AG09319 (cell line): ENCODE measurements at places on chromosomes 11 and 22.
A peak's percentile ranks its signal among the peaks of the same experiment; 100 is the strongest.

DNA sequence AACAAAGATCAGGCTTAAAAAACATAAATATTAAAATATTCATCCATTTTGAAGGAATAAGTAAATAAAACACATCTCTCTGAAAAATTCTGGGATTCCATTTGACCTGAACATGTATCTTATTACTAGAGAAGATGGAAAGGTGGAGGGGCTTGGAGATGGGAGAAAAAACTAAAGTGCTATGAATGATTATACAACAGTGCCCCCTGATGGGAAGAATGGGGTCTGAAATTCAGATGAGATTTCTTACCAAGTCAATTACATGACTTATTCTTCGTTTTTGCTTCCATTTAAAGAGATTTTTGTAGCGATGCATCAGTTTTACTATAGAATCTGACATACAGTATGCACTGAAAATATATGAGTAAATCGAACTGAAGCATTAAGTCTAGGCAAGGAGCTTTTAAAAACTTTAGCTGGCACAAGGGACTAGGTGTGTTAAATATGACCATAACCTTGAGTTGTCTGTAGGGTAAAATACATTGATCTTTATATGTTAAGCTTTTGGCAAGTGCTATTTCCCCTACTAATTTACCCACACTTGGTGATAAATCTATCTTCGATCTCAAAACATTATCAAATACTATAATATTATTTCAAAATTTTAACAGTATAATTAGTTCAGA is 718.8 kb downstream of the CNTN5 start:
- no peak for DNase-seq

- no peak for DNase-seq
Observed at GRCh38 chr22:19679522-19680101, 34.7 kb upstream of the SEPTIN5 start.

GRCh38 chr11:33027846-33028536 is 11.4 kb upstream of the TCP11L1 start:
- no peak for DNase-seq

- peak; percentile 16 for DNase-seq
Observed at GRCh38 chr11:69888483-69889181, 69.4 kb upstream of the FGF3 start.

GRCh38 chr11:118364956-118365615 is 5.7 kb downstream of the UBE4A start:
- no peak for DNase-seq

DNA sequence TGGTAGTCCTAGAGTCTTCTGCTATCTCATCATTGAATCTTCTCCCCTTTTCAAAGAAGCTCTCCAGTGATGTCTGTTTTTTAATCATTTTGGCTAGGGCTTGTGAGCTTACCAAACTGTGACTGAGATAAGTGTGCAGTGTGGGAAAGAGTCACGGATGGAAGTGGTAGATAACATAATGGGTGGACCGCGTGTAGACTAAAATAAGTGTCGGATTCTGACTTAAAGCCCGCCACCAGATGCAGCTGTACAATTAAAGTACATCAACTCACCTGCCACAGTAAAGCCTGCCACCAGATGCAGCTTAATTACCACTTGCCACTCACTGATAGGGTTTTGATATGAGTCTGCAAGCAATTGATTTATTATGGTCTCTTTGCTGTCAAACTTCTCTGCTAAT is 581.5 kb downstream of the LRRC4C start:
- DNase-seq: no peak

DNA sequence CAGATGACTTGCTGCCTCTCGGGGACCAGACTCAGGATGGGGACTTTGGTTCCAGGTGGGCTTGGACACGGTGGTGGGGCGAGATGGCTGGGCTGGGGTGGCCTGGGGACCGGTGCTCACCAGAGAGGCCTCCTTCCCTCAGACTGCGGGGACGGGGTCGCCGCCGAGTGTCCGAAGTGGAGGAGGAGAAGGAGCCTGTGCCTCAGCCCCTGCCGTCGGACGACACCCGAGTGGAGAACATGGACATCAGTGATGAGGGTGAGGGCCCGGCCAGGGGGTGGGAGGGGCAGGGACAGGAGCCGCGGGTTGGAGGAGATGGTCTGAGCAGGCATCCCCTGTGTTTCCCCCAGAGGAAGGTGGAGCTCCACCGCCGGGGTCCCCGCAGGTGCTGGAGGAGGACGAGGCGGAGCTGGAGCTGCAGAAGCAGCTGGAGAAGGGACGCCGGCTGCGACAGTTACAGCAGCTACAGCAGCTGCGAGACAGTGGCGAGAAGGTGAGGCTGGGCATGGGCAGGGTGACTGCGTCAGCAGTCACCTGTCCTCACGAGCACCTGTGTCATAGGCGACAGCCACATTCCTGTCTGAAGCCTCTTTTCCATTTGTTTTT is 5.9 kb downstream of the SART1 start:
- DNase-seq: no peak

DNA sequence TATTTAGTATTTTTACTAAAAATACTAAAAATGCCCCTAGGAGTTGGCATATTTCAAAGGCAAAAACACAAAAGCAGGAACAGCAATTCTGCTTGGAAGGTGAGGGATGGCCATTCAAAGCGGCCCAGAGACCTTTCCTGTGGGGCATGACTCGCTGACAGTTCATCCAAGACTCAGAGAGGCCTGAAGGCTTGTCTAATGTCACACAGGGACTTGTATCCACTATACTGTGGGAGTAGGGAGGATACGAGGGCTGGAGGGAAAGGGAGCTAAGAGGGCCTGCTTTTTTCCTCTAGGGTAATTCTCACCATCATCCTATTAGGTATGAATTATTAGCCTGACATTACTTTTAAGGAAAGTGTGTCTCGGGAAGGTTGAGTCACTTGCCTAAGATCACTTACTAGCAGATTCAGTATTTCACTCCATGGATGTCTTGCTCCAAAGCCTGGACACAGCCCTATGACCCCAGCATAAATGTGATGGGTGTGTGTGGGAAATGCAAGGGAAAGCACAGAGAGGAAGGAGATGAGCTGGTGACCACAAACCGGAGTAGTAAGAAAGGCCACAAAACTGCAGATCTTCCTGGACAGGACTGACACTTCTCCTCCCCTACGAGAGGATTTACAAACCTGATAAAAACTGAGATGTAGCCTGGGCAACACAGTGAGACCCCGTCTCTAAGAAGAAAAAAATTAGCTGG is 16.7 kb upstream of the UCP3 start:
- no peak for DNase-seq

DNA sequence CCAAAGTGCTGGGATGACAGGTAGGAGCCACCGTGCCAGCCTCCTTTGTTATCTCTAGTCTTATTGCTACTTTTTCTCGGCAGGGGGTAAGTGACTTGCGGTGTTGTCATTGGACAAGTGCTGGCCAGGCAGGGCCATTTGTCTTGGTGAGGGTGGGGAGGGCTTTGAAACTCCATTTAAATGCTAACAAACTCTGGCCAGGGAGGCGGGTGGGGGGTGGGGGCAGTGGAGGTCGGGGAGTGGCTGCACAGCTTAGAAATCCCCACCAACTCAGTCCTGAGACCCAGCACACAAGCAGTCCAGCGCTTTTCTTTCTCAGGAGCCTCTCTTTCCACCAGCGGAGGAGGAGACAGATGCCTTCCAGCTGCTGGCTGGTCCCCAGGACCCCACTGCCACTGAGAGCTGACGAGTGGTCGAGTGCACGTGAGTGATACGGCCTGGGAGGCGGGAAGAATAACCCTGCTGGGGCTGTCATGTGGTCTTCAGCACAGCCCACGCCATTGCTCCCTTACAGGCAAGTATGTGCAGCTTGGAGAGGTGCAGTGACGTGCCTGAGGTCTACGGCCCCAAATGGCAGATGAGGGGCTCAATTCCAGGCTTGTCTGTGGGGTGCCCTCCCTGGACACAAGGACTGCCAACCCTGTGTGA is 24.2 kb upstream of the OSBPL5 start:
- no peak for DNase-seq

- DNase-seq: no peak
Observed at GRCh38 chr11:130832566-130833425, 83.5 kb downstream of the SNX19 start.

GRCh38 chr11:93611836-93612677 is 49.4 kb upstream of the CEP295 start:
- no peak for DNase-seq

DNA sequence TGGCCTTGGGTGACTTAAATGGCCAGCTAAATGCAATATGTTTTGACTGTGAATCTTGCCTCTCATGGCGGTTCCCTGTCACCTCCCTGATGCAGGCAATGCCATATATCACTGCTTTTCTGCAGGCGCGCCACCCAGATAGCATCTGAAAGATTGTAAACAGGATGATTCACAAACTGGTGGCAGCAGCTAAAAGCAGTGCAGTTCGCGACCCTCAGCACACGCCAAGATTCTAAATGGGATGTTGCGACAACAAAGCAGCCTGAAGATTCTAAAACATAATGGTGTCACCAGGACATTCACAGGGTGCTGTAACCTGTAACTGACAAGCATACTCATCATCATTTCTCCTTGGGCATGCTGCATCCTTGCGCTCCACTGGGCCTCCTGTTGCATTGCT is 440.4 kb upstream of the CADM1 start:
- no peak for DNase-seq

GRCh38 chr11:83191986-83192385 is 1.5 kb upstream of the ANKRD42 start:
- no peak for DNase-seq

DNA sequence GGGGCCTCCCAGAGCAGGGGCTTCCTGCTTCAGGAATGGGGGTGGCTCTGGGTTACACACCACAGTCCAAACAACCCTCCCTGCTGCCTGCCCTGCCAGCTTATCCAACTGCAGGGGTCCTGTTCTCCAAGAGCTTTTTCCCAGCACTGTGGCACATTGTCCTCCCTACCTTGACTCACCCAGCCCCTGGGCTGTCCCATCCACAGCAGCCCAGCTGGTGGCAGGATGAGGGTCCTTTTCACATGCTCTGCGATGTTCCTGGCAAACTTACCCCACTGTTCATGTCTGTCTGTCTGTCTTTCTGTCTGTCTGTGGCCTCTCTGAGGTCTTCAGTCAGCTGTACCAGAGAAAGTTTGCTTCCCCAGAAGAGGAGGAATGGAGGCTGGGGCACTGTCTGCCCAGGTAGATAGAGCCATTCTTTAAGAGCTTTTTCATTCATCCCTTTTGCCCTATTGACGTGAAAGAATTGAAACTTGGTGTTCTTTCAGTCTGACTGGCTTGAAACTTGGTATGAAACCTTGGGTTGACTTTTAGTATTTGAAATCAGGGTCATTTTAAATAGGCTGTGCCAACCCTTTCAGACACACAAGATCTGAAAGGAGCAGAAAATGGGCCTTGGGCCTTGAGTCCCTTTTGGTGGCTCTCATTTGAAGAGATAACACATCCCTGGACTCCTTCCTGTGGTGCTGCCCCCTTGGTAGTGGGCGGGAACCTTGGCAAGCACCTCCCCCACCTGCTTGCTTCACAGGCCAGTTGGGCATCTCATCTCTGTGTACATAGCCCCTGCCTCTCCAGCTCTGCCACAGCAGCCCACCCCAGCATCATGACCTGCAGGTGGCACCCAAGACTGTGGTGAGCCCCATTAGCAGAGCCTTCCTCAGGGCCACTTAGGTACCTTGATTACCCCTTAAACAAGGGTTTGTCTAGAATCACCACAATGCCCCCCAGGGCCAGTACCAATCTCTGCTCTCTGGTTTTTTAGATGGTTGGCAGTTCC is 74.6 kb upstream of the SUSD2 start:
- DNase-seq: peak; percentile 1

GRCh38 chr22:41243361-41243760 is 2.6 kb upstream of the CHADL start:
- no peak for DNase-seq

- DNase-seq: no peak
Observed at GRCh38 chr11:115885535-115886421, 381.6 kb upstream of the CADM1 start.

DNA sequence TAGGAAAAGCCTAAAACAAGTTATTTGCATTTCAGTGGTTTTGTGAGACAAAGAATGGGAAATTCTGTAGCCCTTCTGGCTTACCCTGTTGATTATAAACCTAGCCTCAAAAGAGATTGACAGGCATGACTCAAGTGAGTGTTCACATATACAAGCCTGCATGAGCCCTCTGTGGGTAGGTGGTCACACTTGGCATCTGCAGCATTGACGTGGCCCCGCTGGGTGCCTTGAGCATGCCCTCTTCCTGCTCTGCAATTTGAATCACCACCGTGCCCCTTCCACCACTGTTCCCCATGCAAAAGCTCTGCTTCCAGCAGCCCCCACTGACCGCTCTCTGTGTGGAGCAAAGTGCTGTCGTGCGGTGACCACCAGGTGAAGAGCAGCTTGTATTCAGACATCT is 21.0 kb upstream of the ADSL start:
- no peak for DNase-seq

DNA sequence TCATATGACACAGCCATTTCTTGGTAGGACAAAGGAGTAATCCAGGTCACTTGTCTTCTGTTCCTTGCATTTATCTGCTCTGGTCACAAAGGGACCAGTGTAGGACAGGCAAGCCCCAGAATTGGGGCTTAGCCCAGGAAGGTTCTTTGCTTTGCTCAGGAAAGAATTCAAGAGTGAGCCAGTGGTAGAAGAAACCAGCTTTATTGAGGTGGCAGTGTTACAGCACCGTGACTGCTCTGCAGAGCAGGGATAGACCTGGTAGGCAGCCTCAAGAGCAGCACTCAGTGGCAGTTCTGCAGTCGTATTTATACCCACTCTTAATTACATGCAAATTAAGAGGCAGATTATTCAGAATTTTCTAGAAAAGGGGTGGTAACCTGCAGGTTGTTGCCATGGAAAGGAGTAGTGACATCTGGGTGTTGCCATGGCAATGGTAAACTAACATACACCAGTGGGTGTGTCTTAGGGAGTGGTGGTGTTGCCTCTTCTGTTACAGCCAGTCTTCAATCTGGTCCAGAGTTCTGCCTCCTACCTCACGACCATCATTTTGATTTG is 84.9 kb upstream of the RAB1B start:
- no peak for DNase-seq

- no peak for DNase-seq
Observed at GRCh38 chr11:31959716-31960115, 131.2 kb upstream of the RCN1 start.

- DNase-seq: no peak
Observed at GRCh38 chr22:27990879-27991278, 71.8 kb upstream of the PITPNB start.

DNA sequence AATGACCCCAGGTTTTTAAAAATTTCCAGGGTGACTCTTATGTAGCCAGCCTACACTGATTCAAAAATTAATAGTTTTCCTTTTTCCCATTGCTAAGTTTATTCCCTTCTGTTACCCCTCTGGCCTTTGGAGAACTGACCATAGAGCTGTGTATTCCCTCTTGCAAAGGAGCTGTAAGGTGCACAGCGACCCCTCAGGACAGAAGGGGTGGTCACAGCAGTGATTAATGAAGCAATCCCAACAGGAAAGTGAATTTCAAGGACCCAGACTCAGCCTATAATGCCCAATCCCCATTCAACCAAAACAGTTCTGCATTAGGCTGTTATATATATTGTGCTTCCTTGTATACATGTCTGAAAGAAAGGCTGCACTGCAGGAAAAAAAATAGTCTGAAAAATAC is 147.1 kb downstream of the WT1 start:
- no peak for DNase-seq
